ENCODE measurements at places on chromosomes 2 and 18. TPM values are rescaled to one million over a fixed set of nuclear protein-coding genes. Genes with fewer than 3 reads are reported as not detected.

TMEM169 gene
- 0.51 TPM for total RNA-seq

IL36G gene
- not detected for total RNA-seq

INHA gene
- total RNA-seq = not detected

ABCG5 gene
- total RNA-seq = not detected

ERMN gene
- total RNA-seq = 1.4 TPM

CCDC74A gene
- total RNA-seq = 2.3 TPM

DLGAP1 gene
- total RNA-seq = 0.99 TPM

TUBA4B gene
- total RNA-seq = not detected

FOSL2 gene
- 73.2 TPM for total RNA-seq

EML6 gene
- total RNA-seq = 0.83 TPM

BOLL gene
- not detected for total RNA-seq

RFTN2 gene
- not detected for total RNA-seq

DNA sequence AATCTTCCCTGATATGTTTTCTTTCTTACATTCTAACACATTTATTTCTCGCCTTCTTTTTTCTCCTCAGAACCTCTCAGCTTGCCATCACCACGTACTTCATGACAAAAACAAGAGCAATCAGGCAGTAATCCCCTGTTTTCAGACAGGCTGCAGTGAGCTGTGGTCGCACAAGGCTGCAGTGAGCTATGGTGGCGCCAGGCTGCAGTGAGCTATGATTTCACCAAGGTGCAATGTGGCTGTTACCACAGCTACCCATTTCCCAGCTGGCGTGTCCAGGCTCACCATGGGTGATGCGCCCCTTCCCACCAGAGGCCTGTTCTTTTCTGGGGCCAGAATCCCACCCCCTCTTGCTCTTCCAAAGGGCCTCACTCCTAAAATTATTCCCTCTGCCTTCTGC, 25.8 kb downstream of the TCF23 start:
- DNase-seq = no peak

DNA sequence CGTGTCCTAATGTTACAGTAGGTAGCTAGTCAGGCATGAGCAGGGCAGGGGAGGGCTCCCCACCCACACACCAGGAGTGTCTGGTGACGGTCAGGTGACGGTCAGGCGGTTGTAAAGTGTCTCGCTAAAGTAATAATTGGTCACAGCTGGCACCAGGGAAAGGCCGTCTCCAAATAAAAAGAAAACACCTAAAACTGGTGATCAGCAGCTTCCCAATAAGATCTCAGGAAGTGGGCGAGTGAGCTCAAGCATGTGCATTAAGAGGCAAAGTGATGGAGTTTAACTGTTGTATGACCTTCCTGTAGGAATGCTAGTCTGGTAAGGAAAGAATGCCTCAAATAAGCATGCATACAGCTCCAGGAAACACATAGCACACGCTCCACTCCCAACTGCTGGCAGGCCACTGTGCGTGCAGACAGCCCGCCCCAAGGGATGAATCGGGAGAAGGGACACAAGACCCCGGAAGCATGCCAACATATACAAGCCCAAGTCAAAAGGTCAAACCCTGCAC, 177.1 kb downstream of the RNF144A start:
- DNase-seq = peak; percentile 47

DNA sequence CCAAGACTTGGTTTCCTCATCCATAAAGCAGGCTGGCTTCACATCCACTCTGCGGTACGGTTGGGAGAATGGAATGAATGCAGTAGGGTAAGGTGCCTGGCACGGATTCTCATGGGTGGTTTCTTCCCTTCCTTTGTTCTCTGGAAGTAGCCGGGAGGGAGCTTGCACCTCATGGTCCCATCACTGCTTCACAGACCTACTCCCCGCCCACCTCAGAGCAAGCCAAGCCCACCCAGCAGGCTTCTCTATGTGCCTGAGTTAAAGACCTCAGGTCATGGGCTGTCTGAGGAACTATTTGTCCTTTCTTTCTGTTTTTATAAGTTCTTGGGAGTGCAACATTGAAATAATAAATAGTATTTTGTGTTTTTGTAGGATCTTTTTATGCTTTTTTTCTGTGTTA, 3.5 kb downstream of the DCDC2C start:
- DNase-seq = no peak

- DNase-seq = no peak
Measured at GRCh38 chr18:61606759-61607158, 273.5 kb downstream of the CDH20 start.

GRCh38 chr2:99634234-99634633, 144.4 kb upstream of the REV1 start:
- DNase-seq = no peak

GRCh38 chr2:25123682-25124081, 44.7 kb downstream of the POMC start:
- no peak for DNase-seq

- DNase-seq = no peak
Measured at GRCh38 chr2:178227187-178227586, 32.9 kb downstream of the OSBPL6 start.

- no peak for DNase-seq
Measured at GRCh38 chr2:10610213-10610910, 79.4 kb downstream of the NOL10 start.

- no peak for DNase-seq
Measured at GRCh38 chr2:59217360-59217759, 976.2 kb upstream of the FANCL start.

DNA sequence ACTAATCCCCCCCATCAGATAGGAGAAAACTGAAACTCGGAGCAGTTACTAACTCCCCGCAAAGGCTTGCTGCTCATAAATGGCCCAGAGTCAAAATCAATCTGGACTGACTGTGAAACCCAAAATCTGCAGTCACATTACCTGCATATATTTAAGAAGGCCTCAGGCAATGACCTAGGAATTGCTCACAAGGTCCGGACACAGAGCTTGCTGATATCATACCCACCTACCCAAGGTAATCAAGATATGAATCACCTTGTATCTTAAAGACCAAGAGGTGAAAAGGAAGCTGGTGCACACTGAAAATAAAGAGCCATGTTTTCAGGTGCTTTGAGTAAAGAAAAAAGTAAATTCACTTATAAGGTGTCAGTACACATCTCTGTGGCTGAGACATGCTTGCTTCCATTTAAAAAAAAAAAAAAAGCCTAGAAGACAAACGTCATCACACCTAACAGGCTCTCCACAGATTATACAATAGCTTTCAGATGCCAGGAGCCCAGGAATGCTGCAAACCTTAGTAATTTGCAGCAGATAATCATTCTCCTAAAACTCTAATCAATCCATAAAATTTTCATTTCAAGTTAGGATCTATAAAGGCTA, 195.4 kb downstream of the ZEB2 start:
- DNase-seq = no peak

DNA sequence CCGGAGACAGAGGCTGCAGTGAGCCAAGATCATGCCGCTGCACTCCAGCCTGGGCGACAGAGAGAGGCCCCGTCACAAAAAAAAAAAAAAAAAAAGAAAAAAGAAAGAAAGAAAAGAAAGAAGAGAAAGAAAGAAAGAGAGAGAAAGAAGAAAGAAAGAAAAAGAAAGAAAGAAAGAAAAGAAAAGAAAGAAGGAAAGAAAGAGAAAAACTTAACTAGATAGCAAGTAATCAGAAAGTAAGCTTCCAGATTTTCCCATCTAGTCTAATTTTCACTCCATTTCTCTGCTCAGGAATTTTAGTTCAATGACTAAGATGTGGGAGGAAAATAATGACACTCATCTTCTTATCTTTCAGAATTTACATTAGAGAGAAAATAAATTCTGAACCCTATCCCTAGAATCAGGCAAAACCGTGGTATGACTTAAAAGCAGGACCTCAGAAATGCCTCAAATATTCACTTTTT, 2.4 kb downstream of the GFPT1 start:
- DNase-seq = no peak

- no peak for DNase-seq
Measured at GRCh38 chr2:239586651-239587310, 186.0 kb upstream of the HDAC4 start.

DNA sequence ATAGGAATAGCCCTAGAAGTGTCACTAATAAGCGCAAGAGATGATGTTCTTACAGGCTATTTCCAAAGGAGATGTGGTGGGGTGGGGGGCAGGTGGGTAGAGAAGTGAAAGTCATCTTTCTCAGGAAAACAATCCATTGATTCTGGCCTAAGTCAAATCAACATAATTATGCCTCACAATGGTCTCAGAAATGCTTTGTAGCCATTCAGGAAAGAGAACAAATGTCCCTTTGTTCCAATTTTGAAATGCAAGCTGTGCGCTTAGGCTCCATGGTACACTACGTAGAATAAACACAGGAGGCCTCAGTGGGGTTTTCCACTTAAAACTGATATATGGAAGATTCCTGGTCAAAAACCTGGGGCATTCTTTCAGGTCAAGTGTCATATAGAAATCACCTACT, 529.9 kb upstream of the KLHL29 start:
- DNase-seq = no peak

DNA sequence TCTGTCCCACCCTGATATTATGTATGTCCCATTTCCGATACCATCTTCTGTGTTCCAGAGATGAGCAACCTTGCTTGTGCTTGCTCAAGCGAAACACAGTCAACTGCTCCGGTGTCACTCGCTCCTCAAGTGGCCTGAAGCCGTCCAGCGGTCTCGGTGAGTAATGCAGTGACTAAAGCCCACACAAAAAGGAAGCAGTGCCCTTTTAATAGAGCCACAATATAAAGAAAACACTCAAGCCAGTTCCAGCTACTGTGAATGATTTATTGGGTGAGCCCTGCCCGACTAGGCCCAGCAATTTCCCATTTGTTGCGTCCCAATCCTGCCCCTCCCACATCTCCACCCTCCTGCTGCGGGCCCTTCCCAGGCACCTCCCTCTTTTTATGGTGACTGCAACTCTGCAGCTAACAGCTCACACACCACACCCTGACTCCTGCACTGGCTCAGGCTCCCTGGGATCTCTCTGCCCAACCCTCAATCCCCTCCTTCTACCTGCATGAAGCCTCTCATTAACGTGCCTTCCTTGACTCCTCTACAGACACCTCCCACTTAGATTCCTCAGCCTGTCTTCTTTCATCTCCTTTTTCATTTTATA, 44.2 kb upstream of the DSC1 start:
- no peak for DNase-seq

DNA sequence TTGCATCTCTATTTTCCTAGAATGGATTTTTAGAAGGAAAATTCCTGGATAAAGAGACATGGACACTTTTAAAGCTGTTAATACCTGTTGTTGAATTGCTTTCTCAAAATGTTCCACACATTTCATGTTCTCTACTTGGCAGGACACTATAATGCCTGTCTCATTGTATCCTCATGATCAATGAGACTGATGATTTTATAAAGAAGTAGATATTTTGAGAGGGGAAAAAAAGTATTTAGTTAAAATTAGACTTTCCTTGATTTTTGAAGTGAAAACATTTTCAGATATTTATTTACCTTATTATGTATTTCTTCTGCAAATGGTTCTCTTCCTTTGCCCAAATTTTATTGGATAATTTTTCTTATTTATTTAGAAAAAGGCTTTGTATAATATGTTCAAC, 242.5 kb downstream of the MYCN start:
- DNase-seq = no peak

DNA sequence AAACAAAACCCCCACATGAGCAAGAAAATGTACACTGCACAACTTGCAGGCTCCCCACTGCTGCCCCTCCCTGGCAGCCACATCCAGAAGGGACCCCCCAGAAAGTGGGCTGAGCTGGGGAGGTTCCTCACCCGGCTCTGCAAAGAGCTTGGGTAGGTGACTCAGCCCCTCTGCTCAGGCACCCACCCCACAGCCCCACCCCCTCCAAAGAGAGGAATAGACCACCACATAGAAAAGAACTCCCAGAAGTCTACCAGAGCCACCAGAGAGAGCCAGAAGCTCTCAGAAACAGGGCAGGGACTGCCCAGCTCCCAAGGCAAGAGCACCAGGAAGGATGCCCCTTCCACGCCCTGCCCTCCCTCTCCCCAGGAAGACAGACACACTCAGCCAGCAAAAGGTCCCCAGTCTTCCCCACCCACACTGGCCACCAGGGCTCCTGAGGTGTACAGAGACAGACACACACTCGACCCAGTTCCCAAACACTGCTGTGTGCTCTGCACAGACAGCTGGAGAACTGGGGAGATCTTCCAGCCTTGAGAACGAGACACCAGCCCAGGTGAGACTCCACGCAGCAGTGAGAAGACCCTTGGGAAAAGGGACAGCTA, 28.2 kb downstream of the BIN1 start:
- DNase-seq = no peak

DNA sequence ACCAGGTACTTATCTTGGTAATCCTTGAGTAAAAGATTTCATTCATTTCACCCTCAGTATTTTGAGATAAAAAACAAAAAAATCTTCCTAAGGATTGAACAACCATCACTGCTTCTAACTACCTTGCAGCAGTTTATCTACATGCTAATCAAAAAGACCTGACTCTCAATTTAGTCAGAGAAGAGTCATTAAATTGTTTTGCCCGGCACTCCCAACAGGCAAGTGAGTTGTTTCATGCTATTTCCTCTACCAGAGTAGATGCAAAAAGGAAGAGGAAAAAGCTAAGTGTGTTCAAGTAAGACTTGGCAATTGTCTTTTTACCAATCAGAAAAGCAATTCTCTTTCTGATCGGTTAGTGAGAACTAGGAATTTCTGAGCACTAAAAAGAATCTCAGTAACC, 39.5 kb downstream of the MYO5B start:
- DNase-seq = no peak

GRCh38 chr2:118834440-118834810, 13.0 kb downstream of the EN1 start:
- no peak for DNase-seq

DNA sequence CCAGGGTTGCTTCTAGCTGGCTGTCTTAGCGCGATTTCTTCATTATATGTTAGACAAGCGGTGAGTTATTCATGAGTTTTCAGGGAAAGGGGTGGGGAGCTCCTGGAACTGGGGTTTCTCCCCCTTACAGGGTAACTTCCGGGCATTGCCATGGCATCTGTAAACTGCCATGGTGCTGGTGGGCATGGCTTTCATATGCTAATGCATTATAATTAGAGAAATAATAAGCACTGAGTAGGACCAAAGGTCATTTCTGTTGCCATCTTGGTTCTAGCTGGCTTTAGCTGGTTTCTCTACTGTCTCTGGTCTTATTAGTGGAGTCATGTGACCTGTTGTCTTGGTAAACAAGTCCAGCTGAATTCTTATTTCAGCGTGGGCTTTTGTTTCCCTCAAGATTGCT, 5.5 kb upstream of the SNTG2 start:
- no peak for DNase-seq

DNA sequence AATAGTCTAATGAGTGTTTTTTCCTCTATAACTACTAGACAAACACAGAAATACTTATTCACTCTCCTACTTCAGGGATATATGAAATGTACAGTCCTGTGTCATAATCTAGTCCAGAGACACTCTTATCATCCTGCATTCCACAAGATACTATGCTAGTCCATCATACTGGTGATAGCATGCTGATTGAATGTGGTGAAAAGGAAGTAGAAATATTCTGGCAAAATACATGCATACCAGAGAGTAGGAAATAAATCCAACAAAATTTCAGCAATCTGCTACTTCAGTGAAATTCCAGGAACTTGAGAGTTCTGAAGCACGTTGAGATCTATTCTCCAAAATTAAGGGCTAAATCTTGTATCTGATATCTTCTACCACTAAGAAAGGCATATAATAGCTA, 353.9 kb downstream of the PID1 start:
- DNase-seq = no peak

Measured in activated CD4-positive, alpha-beta T cell treated with anti-CD3 and anti-CD28 coated beads, Interleukin-2, amount 10 ng/mL, durations not matched to agents 24 days and 14 days (primary cell).